Keratinocyte (primary cell): ENCODE measurements at places on chromosomes 3 and 15. TPM values are rescaled to one million over a fixed set of nuclear protein-coding genes. Genes with fewer than 3 reads are reported as not detected.

- no peak for DNase-seq
These were observed 12.2 kb upstream of the APOD start for GRCh38 chr3:195595785-195596531.

DNA sequence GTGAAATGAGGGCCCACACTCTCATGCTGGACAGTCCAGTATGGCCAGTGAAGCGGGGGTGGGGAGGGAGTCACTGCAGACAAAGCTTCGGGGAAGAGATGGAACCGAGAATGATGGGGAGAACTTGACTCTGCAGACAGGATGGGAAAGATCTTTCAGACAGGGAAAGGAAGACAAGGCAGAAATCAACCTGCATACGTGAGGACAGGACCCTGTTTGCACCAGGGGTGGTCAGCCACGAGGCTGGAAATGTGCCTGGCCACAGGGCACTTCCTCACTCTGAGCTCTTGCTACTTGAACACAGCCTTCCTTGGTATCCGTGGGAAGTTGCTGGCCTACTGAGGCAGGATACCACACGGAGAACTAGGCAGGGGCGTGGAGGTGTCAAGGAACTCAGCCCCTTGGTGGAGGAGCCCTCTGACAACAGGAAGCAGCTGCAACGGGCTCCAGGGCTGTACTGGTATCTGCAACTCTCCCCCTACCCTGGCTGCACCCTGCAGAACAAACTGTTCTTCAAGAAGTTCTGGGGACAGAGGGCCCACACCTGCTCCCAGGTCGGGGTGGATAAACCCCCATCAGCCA lies 9.3 kb upstream of the SRP14 start:
- no peak for DNase-seq

The TNIK gene
- polyA plus RNA-seq: 2.0 to 4.4 TPM (median 3.6 TPM) in 3 replicates

- no peak for DNase-seq
These were observed 54.5 kb downstream of the IQSEC1 start for GRCh38 chr3:13018561-13019242.

The RYR3 gene
- 0.01 to 0.09 TPM (median 0.04 TPM) in 3 replicates for polyA plus RNA-seq

DNA sequence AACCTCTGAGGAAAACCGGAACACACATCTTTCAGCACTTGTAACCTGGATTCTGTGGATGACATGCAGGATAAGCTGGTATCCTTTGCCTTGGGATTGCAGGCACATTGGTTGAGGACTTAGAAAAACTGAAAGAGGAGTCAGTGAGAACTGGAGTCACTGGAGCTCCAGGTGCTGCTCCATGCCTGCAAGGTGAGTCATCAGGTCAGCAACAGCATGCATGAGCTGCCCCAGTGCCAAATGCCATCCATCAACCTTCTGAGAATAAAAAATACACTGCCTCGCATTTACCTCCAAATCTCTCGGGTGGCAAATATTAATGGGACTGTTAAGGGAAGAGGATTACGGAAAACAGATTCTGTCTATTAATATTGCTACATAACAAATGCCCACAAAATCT lies 729.1 kb downstream of the NTRK3 start:
- DNase-seq: no peak

DNA sequence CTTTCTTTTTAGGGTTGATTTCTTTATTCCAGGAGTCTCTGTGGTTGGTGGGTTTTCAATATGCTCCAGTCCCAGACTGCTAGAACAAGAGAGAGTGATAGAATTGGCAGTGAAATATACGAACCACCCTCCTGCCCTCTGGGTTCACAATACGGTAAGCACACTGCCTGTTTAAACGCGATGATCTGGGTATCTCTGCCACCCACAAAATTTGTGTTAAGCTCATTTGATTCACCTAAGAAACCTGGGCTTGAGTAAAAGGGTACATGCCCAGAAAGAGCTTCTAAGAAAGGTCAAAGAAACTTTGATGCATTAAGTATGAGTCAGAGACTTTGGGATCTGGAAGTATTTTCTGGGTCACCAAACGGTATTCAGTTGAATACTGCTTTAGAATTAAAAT lies 29.8 kb downstream of the OXNAD1 start:
- DNase-seq: no peak

DNA sequence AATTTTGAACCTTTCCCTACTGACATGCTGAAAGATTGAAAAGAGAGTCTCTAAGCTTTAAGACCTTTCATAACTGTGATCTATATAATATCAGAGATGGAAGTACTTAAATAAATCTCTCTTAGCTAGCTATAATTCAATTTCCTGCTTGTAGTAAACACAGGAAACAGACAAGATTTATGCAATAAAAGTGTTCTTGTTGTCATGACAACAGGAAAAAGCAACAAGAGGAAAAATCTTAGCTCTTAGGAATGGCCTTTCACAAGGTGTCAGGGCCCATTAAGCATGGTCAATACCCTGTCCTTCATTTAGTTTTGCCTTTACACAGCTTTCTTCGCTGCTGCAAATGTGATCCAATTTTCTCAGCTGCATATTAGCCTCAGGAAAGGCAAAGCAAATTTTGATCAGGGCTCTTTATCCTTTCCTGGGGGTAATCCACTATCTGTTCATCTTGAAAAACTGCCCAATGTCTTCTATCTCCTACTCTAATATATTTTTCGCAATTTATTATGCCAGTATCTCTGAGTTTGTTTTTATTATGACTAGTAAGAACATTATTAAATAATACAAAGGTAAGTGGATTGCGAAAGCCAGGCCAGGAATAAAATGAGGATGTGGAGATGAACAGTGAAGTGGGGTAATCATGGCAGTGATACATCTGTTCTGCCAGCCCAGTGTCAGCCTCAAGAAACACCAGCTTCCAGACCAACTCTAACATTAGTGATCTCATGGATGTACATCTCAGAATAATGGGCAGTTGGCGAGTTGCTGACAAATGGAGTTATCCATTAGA lies 28.7 kb downstream of the SIDT1 start:
- DNase-seq: no peak
